ENCODE measurements at places on chromosomes 3 and 15.

DNA sequence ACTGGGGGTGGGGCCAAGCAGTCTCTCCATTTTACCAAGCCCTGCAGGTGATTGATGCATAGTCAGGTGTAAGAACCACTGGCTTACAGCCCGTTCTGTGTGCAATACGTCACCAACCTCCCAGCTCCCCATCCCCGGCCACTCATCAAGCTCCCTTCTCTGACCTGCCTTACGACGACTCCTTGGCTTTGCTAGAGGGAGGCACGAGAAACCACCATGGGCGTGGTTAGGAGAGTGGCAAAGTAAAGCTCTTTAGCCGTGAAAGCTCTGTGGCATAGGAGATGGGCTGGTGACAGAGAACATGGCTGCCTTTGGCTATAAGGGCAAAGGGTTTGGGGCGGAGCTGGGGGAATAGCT, 109.1 kb downstream of the BDH1 start:
- no peak for DNase-seq

- peak; percentile 0 for DNase-seq
These were observed 163.5 kb downstream of the CNTN4 start for GRCh38 chr3:2262204-2262603.

GRCh38 chr3:97901313-97902248, 70.7 kb downstream of the RIOX2 start:
- DNase-seq: no peak

DNA sequence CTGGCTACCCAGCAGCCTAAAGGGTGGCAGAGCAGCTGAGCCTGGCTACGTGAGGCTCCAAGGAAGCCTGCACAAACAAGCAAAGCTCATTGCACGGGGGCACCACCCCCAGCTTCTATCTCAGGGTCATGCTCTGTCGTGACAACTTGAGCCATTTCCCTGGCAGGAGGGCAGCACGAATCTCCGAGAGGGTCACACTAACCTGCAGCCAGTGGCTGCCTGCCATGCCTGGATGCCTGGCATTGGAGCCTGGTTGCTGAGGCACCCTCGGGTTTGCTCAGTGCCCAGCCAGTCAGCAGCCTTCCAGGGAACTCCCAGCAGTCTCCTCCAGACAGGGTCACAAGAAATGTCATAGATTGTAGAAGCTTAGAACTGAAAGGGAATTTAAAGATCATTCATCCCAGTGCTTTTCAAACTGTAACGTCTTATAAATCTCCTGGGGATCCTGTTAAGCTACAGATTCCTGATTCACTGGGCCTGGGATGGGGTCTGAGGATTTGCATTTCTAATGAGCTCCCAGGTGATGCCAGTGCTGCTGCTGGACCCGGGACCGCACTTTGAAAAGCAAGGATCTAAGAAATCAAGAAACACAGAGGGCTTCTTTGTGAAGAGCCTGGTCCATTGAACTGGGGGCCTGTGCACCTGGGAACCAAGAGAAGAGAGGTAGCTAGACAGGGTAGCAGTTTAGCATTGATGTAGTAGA, 48.4 kb downstream of the TMEM266 start:
- DNase-seq: no peak

GRCh38 chr3:35598804-35599203, 40.5 kb upstream of the ARPP21 start:
- no peak for DNase-seq

GRCh38 chr3:49771340-49771938, 14.9 kb downstream of the IP6K1 start:
- no peak for DNase-seq

GRCh38 chr3:133886031-133886722, 9.5 kb downstream of the RAB6B start:
- no peak for DNase-seq

DNA sequence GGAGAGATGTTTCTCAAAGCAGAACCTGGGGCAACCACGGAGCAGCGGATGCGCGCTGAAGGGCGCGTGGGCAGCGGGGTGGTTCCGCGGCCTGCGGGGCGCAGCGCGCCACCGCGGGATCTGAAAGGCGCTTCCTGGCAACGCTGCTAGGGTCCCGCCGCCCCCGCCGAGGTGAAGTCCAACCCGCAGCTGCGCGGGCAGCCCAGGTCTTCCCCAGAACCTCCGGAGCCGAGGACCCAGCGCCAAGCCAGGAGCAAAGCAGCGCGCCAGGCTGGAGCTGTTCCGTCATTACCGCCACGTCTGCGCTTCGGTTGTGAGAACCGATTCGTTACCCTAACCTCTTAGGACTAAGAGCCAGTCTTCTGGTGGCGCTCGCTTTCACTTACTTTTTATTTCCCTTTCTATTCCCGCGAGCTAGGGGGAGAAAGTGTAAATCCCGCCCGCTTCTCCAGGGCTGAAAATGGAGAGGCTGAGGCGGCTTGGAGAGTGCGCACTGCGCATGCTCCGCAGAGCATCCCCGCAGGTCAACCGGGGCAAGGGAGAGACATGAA, 3.2 kb upstream of the GABRG3 start:
- DNase-seq: peak; percentile 72

GRCh38 chr3:56923526-56924224, 121.9 kb upstream of the ARHGEF3 start:
- no peak for DNase-seq

GRCh38 chr3:17808994-17809393, 66.6 kb upstream of the TBC1D5 start:
- DNase-seq: peak; percentile 67

DNA sequence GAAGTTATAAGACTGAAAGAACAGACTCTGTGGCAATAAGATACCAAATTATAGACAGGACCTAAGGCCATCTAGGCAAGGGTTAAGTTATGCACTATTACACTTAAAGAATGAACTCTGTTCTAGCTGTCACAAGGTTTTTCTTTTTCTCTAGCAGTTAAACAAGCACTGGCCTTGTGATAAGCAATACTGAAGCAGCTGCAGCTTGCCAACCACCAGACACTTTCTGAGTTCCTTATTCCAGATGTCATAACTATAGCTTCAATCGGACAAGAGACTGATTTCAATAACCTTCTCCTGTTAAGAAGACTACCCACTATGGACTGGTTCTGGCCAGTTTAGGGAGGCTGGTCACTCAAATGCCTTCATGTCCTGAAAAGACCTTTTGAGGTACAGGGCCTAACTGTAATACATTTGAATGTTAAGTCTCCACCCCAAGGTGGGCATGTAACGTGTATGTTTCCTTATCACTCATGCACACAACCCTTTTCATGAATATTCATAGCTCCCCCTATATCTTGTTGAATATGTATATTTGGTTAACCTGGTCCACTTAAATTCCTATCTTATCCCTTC, 85.8 kb downstream of the CFAP20DC start:
- DNase-seq: no peak

DNA sequence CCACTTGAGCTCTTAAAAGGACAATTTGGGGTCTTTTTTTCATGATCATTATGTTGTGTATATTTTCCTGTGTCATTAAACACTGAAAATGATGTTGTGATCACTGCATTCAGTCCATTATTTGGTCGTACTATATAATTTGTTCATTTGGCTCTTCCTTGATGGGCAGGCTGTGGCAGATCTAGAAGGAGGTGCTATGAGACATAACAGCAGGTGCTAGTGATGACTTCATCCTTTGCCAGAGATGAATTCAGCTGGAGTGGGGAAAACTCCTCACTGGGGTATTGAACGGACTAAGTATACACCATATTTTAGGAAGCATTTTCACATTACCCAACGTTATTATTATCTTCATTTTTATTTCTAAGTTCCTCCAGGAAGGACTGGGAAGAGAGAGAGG, 12.0 kb downstream of the CMTM7 start:
- DNase-seq: no peak

Measured in fibroblast of upper back skin (primary cell).